Activated T-helper 1 cell treated with Interleukin-2 at 50 U/mL for 16 hours (primary cell): ENCODE measurements at places on chromosomes 13 and 19.

DNA sequence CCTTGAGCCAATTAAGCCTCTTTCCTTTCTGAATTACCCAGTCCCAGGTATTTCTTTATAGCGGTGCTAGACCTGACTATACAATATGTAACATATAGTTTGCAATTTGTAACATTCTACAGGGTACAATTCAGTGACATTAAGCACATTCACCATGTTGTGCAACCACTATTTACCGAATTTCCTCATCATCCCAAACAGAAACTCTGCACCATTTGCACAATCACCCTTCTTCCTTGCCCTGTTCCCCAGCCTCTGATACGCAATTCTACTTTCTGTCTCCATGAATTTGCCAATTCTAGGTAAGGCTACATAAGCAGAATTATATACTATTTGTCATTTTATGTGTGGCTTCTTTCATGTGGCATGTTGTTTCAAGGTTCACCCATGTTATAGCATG lies 13.7 kb upstream of the SIGLEC10 start:
- DNase-seq: no peak

- no peak for DNase-seq
These were observed 5.7 kb downstream of the SOX1 start for GRCh38 chr13:112072534-112073244.

- no peak for DNase-seq
These were observed 85.2 kb downstream of the LRRC63 start for GRCh38 chr13:46296921-46297320.

- no peak for DNase-seq
These were observed 304.2 kb downstream of the COG6 start for GRCh38 chr13:39959497-39960144.

DNA sequence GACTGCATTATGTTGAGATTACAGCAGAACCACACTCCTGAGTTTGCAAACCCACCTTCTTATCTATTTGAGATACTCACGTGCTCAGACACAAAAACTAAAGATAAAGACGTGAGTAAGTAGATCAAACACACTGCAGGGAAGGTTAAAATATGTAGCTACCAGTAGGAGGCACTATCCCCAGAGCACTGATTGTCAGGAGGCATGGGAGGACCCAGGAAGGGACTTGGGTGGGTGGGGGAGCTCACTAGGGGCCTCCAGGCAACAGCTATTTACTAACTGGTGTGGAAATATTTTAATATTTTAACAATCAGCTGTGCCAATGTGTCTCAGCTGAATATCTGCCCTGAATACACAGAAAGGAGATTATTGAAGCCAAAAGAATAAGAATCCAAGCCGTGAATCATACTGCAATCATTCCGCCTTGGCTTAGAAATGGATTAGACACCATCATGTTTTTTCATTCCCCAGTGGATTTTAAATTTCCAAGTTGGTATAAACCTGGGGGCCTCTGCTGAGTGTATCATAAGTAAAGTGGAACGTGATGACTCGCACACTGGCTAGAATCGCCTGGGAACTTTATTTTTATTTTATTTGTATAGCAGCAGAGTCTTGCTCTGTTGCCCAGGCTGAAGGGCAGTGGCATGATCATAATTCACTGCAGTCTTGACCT lies 73.2 kb upstream of the CACNA1A start:
- DNase-seq: no peak

GRCh38 chr19:4802711-4803110 lies 11.2 kb downstream of the FEM1A start:
- DNase-seq: no peak

GRCh38 chr19:38388349-38389100 lies at the start of gene SPRED3:
Gene SPRED3 (plus strand): TSS chr19:38388697. CDS start chr19:38390303, 1,606 bp downstream.
- no peak for DNase-seq

- DNase-seq: no peak
These were observed 147.3 kb downstream of the SLC7A1 start for GRCh38 chr13:29448174-29448573.

DNA sequence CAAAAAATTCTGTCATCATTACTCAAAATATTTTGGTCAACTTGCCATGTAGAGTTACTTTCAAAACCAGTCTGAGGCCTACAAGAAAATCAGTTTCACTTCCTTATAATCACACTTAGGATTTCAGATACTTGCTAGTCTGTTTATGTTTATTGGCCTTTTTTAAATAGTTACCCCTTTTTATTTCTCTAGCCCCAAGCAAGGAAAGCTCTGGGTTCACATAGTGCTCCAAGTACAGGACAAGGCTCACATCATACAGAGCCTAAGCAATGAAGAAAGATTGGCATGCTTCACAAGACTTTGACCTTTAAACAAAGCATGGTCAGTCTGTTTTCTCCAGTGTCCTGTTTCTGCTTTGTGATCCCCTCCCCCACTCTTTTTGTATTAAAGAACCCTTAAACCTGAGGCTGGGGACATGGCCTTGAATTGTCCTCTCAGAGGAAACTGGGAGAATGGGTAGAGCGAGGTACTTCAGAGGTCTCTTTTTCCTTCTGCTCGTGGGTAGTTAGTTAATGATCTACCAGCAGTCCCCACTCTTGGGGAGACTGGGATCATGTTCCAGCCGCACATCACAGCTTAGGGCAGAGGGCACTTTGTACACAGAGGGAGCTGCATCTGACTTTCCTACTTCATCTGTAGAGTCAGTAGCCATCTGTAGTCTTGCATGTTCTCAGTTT lies 30.7 kb downstream of the CEACAM1 start:
- no peak for DNase-seq

DNA sequence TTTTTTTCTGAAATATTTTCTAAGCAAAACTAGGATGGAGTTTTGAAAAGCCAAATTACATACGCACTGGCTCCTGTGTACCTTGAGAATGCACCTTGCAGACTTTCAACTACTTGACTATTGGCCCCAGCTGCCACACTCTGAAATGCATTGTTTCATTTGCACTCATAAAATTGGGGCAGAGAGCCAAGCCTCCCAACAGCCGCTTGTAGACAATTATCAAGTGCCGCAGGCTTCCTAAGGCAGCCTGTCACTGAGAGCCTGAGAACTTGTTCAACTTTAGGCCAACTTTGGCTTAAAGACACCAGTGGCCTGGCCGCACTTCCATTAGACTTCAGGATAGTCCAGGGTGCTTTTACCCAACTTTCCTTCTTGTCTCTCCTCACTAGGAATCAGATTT lies 115.7 kb upstream of the STARD13 start:
- no peak for DNase-seq

- no peak for DNase-seq
These were observed 7.4 kb upstream of the TPP2 start for GRCh38 chr13:102589301-102589822.

- no peak for DNase-seq
These were observed 6.6 kb downstream of the RAB3D start for GRCh38 chr19:11332822-11333221.

DNA sequence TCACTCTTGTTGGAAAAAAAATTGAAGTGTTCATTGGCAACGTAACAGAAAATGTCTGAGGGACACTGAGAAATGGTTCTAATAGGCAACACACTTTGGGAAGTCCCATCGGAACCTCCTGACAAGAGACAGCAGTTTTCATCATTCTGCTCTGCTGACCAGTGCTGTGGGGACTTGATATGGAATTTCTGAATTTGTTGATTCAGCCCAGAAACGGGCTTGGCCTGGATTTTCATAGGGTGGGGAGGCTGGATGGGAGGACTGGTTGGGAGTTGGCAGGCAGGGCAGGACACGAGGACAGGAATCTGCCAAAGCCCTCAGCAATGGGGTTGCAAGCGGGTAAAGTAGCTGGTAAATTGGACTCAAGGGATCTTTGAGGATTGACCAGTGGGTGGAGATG lies 96.5 kb downstream of the DCT start:
- DNase-seq: no peak

DNA sequence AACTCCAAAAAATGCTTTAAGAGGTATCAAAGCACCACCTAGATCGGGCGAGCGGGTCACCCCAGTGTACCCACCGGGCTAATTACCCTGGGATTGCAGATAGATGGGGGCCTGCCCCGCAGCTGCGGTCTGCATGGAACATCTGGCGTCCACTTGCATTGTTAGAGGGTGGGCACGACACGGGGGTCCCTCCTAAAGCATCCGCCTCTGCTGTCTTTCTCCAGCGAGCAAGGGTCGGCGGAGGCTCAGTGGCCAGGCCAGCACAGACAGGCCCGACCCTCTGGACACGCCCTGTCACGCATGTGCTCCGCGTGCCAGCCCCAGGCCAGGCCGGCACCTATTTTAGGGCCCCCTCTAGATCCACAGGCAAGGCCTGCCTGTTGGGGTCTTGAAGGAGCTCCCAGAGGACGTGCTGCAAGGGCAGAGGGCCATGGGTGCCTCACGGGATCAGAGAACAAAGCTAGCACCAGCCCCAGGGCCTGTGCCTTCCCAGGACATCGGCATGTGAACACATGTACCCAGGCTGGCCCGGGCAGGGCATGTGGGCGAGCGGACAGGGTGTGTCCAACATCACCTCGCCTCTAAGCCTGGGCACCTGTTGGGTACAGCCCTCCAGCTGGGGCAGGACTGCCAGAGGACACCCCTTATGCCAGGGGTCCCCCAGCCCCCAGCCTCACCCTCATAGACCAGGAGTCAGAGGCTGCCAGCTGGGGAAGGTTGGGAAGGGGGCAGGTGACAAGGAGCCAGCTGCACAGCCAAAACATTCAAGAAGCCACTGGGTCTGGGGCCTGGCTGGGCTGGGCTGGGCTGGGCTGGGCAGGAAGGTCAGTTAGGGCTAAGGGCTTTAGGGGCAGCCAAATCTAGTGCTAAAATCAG lies 35.6 kb upstream of the NANOS3 start:
- DNase-seq: no peak

GRCh38 chr19:50222691-50223438 lies 19.4 kb downstream of the MYH14 start:
- DNase-seq: no peak

DNA sequence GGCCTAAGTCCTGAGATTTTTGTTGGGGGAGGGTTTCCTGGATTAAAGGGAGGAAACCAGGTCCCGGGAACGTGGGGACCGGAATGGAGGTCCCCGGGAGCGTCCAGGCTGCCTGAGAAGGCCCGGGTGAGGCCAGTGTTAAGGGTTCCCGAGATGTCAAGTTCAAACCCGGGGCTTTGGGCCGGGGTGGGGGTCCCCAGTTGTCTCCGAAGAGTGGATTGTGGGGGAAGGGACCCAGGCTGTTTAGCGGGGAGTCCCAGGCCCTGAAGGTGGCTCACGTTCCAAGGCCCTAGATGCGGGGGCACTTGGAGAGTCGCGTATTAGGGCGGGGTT lies 262 bp downstream of the COX7A1 start:
- no peak for DNase-seq

DNA sequence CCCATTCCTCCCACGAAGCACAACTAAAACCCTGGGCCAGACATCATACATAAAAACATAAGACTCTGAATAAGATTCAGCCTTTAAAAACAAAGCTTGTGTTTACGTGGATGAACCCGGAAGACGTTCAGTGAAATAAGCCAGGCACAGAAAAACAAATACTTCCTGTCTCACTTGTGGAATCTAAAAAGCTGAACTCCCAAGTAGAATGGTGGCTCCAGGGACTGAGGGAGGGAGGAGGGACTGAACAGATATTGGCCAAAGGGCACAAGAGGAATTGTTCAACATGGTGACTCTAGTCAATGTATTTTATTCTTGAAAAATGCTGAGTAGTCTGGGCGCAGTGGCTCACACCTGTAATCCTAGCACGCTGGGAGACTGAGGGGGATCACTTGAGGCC lies 35.7 kb upstream of the TPM4 start:
- DNase-seq: no peak

DNA sequence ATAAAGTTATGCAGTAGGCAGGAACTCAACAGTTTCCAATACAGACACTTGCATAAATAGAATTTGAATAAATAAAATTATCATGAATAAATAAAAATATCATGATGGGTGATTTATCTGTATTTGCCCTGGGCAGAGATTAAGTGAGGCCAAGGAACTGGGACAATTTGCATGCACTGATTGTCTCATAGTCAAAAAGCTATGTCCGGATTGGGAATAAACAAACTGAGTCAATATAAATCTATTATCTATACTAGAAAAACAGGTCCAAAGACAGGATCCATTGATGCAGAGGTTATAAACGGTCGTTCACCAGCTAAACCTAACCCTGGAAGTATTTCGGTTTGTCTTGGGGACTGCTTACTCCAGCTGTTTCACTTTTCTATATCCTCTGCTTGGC lies 26.2 kb upstream of the FBXL3 start:
- DNase-seq: no peak

- no peak for DNase-seq
These were observed 121.6 kb upstream of the KL start for GRCh38 chr13:32894589-32895001.

DNA sequence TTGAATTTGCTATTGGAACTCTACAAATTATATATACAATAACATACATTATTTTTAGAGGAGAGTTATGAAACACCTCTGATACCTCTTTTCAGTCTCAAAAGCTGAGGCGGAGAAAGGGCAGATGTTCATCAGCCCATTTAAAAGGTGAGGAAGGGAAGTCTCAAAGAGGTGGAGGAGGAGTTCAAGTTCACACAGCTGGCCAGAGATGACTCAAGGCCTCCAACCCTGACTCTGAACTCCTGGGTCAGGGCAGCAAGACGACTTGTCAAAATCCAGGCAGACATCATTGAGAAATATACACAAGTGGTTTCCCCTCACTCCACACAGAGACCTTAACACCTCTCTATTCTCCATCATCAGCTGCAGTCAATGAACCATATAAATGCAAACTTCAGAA lies 2.1 kb downstream of the SIAH3 start:
- no peak for DNase-seq

DNA sequence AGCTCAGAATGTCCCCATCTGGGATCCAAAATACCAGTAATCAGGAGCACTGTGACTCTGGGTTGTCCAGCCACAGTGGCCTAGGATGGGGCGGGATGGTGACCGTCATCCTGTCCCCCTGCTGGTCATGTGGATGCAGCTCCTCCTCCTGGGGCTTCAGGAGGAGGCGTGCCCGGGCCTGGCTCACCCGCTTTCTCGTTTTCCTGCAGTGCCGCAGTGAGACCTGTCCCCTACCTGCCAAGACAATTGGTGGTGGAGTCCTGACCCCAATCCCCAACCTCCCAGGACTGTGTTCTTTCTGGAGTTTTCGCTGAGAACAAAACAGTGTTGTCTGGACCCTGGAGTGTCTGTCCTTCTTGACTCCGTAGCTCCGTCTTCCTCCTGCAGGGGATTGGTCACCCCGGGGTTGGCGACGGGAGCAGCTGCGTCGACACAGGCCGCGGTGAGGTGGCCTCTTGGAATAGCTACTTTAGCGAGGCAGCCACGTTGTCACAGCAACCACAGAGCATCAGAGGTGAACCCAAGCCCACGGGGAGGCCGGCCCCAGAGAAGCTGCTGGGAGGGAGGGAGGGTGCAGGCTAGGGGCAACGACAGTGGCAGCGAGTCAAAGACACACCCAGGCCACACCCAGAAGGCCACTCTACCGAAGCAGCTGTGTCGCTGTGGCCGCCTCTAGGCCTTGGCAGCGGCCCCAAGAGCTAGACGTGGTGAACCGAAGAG lies 10.2 kb upstream of the EMC10 start:
- DNase-seq: no peak
